ENCODE measurements at places on chromosomes 11 and 22.

DNA sequence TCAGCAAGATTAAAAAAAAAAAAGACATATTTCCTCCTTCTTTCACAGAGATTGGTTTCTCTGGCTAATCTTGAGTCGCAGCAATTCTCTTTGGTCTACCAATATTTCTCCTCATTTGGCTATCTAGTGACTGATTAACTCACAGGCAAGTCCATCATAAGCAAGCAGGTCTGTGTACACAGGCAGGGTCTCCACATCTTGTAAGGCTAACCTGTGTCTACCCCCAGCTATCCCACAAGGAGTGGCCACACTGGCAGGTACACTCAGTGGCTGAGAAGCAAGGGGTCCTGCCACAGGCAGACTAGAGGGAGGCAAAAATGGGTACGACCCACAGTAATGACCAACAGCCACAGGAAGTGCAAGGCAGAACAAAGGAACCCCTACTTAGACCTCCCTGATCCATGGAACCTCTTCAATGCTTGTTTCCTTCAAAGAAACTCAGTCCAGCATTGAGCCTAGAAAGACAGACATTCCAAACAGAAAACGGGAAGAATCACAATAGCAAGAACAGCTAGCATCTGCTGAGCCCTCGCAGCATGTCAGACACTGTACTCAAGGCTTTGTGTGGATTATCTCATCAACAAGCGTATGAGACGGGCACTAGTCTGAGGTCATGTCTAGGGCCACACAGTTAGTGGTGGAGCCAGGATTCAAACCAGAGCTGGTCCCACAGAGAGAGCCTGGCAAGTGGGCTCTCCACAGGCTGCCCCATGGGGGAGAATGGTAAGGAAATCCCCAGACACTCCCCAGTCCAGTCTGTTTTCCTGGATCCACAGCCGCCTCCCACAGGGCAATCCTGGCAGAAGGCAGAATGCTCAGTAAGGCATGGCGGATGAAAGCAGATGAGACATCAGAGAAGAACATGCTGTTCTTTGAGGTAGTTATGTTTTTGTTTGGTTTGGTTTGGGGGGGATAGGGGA, 34.3 kb downstream of the PLEKHA7 start:
- no peak for DNase-seq

DNA sequence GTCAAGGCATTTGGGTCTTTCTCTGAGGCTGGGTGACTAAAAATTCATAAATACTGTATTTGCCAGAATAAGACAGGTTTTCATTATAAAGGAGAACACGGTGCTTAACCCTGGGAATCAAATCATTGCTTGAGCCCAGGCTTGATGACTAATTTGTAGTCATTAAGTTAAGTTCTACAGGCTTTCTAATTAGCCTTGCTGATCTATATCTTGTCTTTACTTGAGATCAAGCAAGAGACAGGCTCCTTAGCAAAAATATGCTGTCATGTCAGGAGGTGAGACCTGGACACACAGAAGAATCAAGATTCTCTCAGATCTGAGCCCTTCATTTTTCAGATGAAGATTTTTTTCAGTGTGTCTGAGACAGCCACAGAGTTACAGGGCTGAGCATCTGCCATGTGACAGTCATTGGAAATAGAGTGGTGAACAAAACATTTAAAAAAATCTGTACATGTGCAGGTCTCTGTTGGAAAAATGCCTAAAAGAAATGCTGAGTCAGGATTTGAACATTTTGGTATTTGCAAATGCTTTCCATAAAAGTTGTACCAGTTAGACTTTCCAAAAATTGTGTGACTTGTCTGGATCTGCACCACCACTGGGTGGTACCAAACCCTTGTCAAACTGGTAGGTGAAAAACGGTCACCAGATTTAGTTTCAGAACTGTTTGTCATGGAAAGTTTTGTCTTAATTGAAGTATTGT, 14.6 kb downstream of the ACAT1 start:
- DNase-seq: peak; percentile 34

GRCh38 chr11:126331286-126331685, 24.2 kb upstream of the ST3GAL4 start:
- DNase-seq: no peak

DNA sequence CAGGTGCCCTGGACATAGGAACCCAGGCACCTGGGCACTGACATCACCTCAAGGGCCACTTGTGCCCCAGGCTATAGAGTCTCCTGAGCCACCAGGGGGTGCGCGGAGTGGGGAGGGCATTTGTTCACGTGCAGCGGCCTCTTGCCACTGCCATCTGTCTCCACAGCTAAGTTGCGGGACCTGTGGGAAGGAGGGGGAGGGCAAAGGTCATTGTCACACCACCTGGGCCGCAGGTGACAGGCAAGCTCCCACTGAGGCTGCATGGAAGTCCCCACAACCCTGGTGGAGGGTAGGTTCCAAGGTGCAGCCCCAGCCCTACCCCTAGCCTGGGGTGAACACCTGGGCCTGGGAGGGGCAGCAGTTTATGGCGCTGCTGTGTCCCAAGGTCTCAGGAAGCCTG, 79.5 kb downstream of the PIWIL3 start:
- DNase-seq: no peak

- DNase-seq: no peak
Measured at GRCh38 chr11:12241401-12241800, 131.0 kb downstream of the MICAL2 start.

- DNase-seq: no peak
Measured at GRCh38 chr22:42271191-42271813, 849 bp upstream of the TCF20 start.

GRCh38 chr11:31973172-31973571, 117.7 kb upstream of the RCN1 start:
- DNase-seq: no peak

DNA sequence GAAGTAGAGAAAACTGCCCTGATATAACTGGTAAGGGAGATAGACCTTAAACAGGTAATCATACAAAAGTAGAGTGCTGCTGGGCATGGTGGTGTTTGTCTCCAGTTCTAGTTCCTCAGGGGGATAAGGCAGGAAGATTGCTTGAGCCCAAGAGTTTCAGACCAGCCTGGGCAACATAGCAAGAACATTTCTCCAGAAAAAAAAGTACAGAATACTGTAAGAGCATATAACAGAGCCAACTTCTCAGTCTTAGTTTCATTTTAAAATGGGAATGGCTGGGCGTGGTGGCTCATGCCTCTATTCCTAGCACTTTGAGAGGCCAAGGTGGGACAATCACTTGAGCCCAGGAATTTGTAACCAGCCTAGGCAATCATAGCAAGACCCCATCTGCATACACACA, 4.5 kb upstream of the RHOG start:
- no peak for DNase-seq

GRCh38 chr11:2742201-2742600, 42.4 kb upstream of the KCNQ1OT1 start:
- no peak for DNase-seq

- no peak for DNase-seq
Measured at GRCh38 chr11:8871171-8871775, 39.7 kb upstream of the AKIP1 start.

DNA sequence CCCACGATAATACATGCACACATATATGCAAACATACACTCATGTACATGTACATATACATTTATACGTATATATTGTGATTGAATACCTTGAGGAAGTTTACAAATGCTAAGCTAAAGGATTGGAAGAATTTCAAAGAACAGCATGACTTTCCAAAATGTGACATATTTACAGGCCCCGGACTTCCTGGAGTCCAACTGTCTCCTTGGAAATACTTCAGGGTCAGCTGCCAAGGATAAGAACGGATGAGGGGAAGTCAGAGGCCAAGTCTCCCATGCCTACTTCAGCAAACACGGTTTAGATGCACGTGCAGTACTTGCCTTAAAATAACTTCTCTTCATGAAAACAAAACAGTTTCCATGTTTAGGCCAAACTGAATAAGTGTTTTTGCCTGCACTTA, 213.6 kb downstream of the DYNC2H1 start:
- no peak for DNase-seq

- no peak for DNase-seq
Measured at GRCh38 chr11:40797981-40798380, 661.5 kb downstream of the LRRC4C start.

Data from activated naive CD4-positive, alpha-beta T cell treated with Interleukin-2 at 50 U/mL for 16 hours (primary cell).